NCI-H345 (cell line): ENCODE measurements at places on chromosomes 1 and 21.

- DNase-seq = no peak
Observed at GRCh38 chr1:114318961-114319360, 165.3 kb upstream of the SYT6 start.

- DNase-seq = no peak
Observed at GRCh38 chr1:17365293-17365692, 6.7 kb upstream of the PADI6 start.

GRCh38 chr1:12409681-12410080 lies 179.9 kb downstream of the VPS13D start:
- no peak for DNase-seq

- no peak for DNase-seq
Observed at GRCh38 chr1:160346958-160347357, 3.8 kb downstream of the NCSTN start.

GRCh38 chr1:204459706-204460105 lies 34.9 kb downstream of the PIK3C2B start:
- no peak for DNase-seq

DNA sequence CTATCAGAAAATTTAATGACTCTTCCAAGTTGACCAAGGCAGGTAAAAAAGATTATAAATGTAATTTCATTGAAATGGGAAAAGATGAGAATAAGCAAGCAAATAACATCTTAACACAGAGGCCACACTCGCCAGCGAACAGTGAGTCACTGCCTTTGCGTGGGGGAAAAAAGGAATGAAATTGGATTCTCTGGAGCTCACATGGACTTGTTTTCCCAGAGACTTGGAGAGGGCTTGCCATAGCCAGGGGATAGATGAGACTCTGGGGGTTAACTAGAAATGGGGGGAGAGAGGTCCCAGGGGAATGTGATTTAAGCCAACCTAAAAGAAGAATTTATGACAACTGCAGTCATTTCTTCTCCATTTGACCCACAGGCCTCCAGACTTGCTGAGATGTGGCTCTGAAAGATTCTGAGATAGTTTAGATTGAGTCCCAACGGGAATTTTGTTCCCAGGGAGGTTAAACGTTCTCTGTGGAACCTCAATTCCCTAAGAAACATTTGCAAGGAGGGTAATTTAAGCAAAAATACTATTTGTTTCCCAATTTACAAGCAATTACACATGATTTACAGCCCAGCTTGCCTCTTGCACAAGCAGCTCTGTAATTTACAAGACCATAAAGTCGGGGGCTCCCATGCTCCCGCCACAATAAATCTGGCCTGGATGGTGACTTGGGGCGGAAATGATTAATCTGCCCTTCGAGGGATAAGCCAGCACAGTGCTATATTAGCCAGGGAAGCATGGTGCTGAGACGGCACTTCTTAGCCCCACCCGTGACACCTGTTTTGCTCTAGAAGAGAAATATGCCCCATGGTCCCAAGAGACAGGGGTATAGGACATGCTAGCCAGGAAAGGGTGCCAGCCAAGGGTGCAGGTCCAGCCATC lies 68.8 kb downstream of the GRIK3 start:
- DNase-seq = no peak

- no peak for DNase-seq
Observed at GRCh38 chr1:32695098-32695904, 7.3 kb downstream of the SYNC start.

DNA sequence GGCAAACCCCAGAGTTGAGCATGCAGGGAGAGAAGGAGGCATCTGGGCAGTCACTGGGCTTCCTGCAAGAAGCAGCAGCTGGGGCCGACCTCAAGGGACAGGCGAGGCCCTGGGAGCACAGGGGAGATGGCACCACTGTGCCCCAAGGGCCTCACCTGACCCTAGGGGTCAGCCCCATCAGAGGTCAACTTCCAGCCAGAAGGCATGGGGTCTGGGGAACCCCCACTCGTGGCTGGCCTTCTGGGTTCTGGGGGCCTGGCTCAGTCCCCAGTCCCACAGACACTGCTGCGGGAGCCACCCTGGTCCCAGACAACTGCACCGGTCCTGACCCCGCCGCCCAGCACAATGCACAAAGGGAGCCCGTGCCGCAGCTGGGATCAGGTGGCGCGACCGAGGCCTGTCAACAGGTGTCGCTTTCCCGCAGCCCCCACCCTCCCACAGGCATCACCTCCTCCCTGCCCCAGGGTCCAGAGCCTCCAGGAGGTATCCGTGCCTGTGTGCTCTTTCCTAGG lies 6.2 kb downstream of the WNT9A start:
- DNase-seq = no peak

- peak; percentile 64 for DNase-seq
Observed at GRCh38 chr1:24502065-24502708, 449 bp upstream of the RCAN3 start.

DNA sequence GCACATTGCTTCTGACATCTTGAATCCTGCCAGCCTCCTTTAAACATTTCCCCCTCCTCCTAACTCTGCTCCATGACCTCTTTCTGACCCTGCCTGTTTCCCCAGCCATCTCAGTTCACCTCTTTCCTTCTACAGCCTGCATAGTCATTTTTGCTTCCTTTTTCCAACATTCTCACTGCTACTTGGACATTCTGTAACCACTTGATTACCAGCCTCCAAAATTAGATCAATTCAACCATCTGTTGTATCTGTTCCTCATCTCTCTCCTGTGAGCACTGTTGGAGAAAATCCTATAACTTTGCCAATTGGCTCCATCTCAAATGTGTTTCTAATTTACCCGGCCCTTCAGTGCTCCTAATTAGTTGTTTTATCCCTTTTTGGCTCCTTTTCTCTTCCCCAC lies 27.5 kb upstream of the GPR88 start:
- no peak for DNase-seq

DNA sequence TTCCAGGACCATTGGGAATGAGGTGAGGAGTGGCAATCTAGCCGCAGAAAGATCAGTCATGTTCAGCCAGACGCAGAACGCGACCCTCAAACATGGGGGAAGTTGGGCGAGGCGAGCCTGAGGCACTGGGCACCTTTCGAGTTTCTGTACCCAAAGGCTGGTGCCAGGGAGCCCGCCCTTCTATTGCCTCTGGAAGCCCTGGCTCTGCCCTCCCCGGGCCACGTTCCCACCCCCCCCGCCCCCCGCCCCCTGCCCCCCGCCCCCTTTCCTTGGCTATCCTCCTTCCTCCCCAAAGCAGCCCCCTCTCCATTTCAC lies 2.2 kb upstream of the ZBTB7B start:
- DNase-seq = peak; percentile 85

- DNase-seq = no peak
Observed at GRCh38 chr1:229251185-229251584, 19.7 kb upstream of the RAB4A start.

DNA sequence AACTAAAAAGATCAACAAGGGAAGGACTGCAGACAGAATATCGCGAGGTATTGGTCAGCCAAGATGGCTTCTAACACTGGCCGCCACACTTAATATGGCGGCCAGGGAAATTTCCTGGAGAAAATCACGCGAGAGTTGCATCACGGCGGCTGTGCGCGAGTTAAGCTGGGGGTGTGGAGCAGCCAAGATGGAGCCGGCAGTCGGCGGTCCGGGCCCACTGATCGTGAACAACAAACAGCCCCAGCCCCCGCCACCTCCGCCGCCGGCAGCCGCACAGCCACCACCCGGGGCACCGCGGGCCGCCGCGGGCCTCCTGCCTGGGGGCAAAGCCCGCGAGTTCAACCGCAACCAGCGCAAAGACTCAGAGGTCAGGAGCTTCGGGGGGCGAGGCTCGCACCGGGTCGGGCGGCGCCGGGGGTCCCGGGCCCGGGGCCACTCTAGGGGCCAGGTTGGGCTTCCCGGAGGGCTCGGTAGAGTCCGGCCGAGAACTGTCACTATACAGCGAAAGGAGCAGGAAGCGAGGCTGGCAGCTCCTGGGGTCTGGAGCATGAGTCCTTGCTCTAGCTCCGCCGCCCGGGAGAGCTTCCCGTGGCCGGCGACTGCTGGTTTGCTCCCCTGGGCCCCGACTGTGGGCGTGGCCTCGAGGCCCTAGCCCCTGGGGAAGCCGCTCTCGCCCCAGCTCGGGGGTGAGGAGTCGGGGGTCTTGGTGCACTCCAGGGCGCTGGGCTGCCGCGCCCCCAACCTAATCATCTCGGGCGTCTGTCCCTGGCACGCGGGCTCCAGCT lies at the start of gene STRIP1:
Gene STRIP1, plus strand, starts transcription at position 174 of the 785 bp plus-strand sequence. Its CDS starts 14 bp downstream, at position 188.
- DNase-seq = peak; percentile 94

DNA sequence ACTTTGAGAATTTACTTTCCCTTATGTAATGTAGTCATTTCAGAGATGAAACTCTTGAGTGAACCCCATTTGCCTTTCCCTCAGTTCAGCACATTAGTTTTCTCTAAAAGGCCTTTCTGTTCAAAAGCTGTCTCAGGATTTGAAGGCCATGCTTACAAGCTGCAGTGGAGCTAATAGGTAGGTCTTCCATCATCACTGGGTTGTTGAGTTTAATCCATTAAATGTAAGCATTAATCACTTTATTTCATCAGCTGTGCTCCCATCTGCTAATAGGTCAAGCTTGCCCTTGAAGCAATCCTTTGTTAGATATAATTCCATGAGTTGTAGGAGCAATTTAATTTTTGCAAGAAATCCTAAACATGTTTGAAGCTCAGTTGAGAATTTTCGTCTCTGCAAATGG lies 422.2 kb upstream of the ZP4 start:
- no peak for DNase-seq
